Natural killer cell (primary cell): ENCODE measurements at places on chromosomes 6 and 20.

DNA sequence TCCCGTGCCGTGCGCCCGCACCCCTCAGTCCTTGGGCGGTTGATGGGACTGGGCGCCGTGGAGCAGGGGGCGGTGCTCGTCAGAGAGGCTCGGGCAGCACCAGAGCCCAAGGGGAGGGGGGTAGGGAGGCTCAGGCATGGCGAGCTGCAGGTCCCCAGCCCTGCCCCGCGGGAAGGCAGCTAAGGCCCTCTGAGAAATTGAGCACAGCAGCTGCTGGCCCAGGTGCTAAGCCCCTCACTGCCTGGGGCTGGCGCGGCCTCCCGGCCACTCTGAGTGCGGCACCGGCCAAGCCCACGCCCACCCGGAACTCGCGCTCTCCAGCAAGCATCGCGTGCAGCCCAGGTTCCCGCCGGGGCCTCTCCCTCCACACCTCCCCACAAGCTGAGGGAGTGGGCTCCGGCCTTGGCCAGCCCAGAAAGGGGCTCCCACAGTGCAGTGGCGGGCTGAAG lies 16.4 kb downstream of the SOX4 start:
- peaks cover 2% of the 10 kb centered on the region for H3K4me1 ChIP-seq
- H3K36me3 ChIP-seq: no peaks in the 10 kb centered on the region
- no peak for DNase-seq
- no peak overlapping the region for H3K4me3 ChIP-seq
- no peaks in the 10 kb centered on the region for H3K27me3 ChIP-seq

- no peaks in the 10 kb centered on the region for H3K36me3 ChIP-seq
- no peak overlapping the region for H3K4me3 ChIP-seq
- DNase-seq: no peak
- H3K27me3 ChIP-seq: no peaks in the 10 kb centered on the region
Measured at GRCh38 chr6:138833816-138834539, 38.1 kb downstream of the ECT2L start.

DNA sequence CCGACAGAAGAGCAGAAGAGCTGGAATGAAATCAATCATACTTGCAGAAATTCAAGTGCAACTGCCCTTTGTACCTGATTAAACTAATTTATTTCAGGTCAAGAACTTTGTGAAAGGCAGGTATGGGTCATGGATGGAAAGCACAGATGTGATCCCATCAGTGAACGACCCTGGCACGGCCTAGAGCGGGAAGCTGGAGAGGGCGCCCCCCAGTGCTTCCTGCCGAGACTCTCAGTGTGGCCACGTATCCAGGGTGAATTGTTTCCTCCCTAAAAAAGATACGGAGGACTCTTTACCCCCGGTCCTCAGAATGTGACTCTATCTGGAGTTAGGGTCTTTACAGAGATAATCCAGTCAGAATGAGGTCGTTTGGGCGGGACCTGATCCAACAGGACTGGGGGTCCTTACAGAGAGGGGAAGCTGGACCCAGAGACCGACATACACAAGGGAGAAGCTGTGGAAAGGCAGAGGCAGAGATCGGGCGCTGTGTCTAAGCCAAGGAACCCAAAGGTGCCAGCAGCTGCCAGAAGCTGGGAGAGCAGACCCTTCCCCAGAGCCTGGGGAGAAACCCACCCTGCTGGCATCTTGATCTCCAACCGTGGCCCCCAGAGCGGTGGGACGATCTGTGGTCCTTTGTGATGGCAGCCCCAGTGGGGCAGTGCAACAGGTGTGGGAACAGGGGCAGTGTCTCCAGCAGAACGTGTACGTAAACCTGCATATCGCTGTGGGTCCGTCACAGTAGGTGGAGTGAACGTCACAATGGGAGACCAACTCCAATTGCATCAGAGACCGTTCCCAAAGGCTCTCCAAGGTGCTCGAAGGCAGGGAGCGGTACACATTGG lies 91.9 kb downstream of the TAF4 start:
- H3K27ac ChIP-seq: no peak overlapping the region
- H3K27me3 ChIP-seq: no peaks in the 10 kb centered on the region
- H3K4me3 ChIP-seq: no peak overlapping the region
- H3K36me3 ChIP-seq: peaks cover 20% of the 10 kb centered on the region

GRCh38 chr6:139378882-139379341 lies 4.5 kb upstream of the CITED2 start:
- no peaks in the 10 kb centered on the region for H3K27me3 ChIP-seq
- H3K27ac ChIP-seq: no peak overlapping the region
- no peak overlapping the region for H3K4me3 ChIP-seq
- H3K36me3 ChIP-seq: no peaks in the 10 kb centered on the region
- peaks cover 6% of the 10 kb centered on the region for H3K4me1 ChIP-seq

GRCh38 chr20:20446425-20447015 lies 78.6 kb downstream of the INSM1 start:
- H3K4me3 ChIP-seq: no peak overlapping the region
- DNase-seq: no peak
- no peak overlapping the region for H3K27ac ChIP-seq
- H3K4me1 ChIP-seq: peaks cover 12% of the 10 kb centered on the region
- H3K36me3 ChIP-seq: no peaks in the 10 kb centered on the region
- H3K27me3 ChIP-seq: no peaks in the 10 kb centered on the region

- H3K27ac ChIP-seq: no peak overlapping the region
- H3K4me3 ChIP-seq: no peak overlapping the region
- no peaks in the 10 kb centered on the region for H3K27me3 ChIP-seq
Measured at GRCh38 chr6:126091466-126091865, 105.1 kb downstream of the TRMT11 start.

DNA sequence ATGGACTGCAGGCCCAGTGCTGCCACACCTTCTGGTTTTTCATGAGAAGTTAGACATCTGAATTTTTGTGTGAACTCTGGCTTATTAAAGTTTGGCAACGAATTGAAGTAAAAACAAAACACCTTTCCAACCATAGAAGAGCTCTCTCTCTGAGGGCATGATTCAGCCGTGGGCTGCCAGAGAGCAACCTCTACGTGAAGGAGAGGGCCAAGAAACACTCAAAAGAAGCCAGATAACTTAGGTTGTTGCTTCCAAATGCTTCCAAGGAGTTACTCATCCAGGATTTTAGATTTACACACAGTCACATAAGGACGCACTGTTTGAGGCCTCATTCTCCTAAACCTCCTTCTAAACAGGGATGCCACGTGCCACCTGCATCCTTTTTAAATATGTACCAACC lies 65.5 kb downstream of the NRN1 start:
- no peak for DNase-seq
- H3K4me3 ChIP-seq: no peak overlapping the region
- H3K36me3 ChIP-seq: no peaks in the 10 kb centered on the region
- no peak overlapping the region for H3K27ac ChIP-seq
